ENCODE measurements at places on chromosomes 5 and 9.

GRCh38 chr9:129958796-129959195 is 84.2 kb downstream of the FNBP1 start:
- DNase-seq = no peak

DNA sequence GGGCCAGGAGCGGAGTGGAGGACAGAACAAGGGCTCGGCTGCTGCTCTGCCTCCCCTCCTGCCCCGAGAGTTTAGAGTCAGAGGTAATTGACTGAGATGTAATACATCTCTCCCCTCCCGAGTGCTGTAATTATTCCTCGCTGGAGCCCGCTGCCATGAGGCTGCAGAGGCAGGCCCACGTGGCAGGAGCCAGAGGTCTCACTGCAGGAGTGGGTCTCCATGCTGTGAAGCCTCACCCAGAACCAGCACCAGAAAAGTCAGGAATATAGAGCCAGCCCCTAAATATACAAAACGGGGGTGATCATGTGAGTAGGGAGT is 2.5 kb downstream of the FAM163B start:
- DNase-seq = no peak

GRCh38 chr9:78928625-78929405 is 631.9 kb downstream of the PSAT1 start:
- no peak for DNase-seq

- DNase-seq = no peak
These were observed 8.8 kb downstream of the DMRT2 start for GRCh38 chr9:1058826-1059487.

DNA sequence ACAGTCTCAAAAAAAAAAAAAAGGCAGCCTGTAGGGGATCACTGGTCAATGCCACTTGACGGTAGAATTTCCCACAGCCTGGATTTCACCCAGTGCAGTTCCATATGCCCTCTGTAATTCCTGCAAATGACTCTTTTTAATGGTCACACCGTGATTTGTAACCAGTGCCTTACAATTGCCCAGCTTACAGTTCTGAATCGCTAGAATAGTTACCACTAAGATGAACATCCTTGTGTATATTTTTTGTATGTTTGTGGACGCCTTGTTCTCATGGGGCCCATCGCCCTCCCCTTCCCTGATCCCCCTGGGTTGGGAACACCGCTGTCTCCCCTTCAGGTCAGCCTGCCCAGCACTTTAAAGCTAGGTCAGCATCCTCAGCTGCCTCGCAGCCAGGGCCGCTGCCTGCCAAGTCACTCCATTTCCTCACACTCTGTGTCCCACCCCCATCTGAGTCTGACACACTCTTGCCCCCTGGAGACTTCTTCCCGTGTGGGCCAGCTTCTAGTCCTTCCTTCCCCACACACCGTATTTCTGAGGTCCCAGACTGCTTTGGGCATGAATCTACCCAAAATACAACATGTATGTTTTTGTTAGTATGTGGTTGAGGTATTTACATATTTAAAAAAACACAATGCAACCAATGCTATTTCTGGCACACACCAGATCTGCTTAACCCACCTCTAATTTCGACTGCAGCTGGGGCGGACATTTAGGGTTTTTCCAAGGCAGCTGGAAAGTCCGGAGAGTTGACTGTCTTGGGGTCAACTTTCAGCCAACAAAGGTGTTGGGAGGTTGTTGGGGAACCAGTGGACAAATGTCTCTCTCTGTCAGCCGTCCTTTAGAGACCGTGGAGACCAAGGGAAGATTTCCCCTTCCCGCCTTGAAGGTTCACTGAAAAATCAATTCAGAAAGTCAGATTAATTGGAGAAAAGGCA is 120.5 kb upstream of the NEK6 start:
- no peak for DNase-seq

DNA sequence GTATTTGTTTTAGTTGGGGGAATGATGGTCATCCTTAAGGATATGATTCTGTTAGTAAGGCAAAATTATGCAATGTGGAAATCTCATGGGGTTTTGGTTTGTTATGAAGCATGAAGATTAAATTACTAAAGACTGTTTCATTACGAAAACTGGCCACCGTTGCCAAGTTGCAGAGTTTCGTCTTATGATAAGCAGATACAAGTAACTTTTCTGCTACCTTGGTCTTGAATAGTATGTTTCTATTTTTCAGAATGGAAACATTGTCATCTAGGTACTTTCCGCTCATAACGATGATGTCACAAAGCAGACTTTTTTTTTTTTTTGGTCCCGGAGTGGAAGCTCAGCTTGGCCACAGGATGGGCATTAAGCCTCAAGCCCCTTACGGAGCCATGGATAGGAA is 4.2 kb downstream of the CCNI2 start:
- no peak for DNase-seq

DNA sequence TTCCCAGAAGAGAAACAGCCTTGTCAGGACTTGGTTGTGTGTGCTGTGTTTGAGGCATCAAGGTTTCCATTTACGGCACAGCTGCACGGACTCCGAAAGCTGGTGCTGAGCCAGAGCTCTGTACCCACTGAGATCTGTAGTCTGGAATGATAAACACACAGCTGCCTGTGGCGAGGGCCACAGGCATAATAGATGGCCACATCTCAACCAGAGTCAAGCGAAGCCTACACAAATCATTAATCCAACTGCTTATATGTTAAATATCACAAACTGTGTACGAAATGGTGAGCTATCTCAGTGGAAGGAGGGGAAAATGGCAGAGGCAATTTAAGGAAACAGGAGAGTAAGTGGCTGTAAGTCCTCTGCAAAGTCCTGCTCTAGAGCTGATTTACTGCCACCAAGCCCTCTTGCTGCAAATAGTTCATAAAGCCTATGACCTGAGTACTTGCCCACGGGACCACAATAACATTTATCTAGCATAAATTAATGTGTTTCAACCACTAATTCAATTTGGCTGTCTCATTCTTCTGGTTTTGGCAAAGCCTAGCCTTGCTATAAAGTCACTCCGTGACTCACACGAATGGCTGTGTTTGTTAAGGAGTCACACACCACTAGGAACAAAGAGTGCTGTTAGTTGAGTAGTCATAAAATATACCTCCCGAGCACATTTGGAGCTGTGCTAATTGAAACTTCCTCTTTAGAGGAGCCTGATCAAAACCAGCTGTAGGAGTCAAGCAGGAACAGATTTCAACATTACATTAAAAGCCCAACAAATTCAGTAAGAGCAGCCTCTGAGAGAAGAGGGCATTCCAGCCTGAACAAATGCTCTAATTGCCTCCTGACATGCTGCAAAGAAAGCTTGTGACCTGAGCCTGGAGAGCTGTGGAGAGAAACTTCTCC is 738.6 kb upstream of the ZNF608 start:
- DNase-seq = no peak

DNA sequence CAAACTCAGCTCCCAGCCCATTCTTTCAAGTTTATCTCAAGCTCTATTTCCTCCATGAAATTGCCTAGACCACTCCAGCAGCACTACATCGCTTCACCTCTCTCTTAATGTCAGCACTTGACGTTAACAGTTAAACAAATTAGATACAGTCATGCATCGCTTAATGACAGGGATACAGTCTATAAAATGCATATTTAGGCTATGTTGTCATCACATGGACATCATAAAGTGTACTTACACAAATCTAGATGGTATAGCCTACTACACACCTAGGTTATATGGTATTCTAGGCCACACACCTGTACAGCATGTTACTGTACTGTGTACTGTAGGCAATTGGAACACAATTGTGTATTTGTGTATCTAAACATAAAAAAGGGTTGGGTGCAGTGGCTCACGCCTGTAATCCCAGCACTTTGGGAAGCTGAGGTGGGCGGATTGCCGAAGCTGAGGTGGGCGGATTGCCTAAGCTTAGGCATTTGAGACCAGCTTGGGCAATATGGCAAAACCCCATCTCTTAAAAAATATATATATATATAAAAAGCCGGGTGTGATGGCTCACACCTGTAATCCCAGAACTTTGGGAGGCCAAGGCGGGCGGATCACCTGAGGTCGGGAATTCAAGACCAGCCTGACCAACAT is 13.4 kb upstream of the PCSK5 start:
- no peak for DNase-seq

DNA sequence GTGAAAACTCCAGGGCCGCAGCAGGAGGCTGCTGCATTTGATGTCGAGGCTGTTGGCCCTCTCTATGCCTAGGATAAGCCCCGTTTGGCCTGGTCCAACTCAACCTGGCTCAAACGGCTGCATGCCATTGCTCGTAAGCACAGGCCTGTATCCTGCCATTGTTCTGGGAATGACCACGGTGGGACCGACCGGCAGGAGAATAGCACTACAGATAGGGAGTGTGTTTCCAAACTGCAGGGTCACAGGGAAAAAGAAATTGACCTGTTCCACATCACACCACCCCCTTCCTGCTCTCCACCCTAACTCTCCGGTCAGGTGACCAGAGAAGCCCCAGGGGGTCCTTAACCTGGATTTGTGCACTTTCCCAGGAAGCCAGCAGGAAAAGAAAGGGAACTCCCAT is 278.7 kb upstream of the KLF4 start:
- no peak for DNase-seq

DNA sequence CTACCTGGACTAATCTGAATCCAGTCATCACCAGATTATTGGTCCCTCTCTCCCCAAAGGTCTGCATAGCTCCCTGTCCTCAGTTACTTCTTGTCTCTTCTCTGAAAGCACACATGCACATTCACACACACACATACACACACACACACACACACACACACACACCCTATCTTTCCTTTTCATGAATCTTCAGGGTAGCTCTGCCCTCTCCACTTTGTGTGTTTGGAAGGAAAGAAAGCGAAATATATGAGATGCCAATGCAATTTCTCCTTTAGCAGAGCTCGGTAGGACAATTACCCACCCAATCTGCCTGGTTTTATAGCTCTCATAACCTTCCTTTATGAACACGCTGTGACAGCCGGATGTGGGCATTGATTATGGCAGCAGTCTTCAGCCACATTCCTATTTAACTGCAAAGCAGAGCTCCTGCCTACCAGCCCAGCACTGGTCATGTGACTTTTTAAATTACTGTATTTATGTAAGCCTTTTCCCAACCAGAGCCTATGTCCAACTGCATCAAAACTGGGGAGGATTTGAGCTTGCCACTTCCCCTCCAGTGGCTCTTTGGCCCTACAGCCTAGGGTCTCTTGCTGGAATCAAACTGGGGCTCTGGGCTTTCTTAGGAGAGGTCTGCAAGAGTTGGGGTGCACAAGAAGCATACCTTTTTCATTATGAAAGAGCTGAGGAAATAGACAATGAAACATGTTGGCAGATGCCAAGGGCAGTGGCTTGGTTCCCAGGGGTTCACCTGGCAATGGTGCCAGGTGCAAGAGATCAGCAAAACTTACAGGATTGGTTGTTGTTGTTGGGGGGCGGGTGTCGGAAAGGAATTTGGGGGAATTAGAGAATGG is 20.8 kb upstream of the MATR3 start:
- DNase-seq = no peak

DNA sequence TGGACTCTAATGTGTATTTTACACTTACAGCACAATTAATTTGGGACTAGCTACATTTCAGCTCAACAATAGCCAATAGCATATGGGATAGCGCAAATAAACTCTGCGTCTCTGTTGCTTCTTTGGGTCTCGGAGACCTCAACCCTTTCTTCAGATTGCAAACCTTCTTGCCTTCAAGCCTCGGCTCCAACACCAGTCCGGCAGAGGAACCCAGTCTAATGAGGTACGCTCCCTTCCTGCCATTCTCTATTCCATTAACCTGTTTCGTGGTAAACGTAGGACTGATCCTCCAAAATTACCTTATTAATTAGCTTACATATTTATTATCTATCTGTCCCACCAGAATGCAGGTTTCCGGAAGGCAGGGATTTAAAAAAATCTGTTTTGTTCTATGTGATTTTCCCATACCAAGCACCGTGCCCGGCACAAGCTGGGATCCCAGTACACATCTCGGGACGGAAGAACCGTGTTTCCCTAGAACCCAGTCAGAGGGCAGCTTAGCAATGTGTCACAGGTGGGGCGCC is 525 bp upstream of the DAPK1 start:
- DNase-seq = no peak

- DNase-seq = no peak
These were observed 235.7 kb downstream of the NSG2 start for GRCh38 chr5:174281089-174281760.

DNA sequence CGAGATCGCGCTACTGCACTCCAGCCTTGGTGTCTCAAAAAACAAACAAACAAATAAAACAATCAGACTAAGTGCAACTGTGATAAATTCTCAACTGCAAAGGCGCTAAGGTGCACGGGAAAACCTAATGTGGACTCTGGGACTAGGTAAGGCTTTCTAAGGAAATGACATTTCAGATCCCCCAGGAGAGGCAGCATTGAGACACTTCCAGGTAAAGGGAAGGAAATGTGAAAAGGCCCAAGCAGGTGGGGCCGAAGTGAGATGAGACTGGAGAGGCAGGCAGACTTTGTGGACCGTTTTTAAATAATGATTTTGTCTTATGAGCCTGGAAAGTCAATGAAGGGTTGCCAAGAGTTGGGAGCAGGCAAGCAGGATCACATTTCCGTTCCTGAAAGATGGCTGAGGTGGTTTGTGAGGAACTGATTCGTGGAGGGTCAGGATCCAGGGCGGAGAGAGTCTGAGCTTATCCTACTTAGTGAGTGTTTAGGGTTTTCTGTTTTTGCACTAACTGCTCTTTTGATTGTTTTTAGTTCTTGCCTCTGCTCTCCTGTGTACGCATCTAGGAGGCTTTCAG is 2.0 kb upstream of the APBA1 start:
- no peak for DNase-seq

GRCh38 chr9:131986576-131986975 is 93.1 kb downstream of the MED27 start:
- DNase-seq = no peak

GRCh38 chr9:124216474-124217176 is 41.1 kb upstream of the NEK6 start:
- DNase-seq = no peak

- DNase-seq = no peak
These were observed 22.0 kb upstream of the SCGB3A1 start for GRCh38 chr5:180613188-180613813.

DNA sequence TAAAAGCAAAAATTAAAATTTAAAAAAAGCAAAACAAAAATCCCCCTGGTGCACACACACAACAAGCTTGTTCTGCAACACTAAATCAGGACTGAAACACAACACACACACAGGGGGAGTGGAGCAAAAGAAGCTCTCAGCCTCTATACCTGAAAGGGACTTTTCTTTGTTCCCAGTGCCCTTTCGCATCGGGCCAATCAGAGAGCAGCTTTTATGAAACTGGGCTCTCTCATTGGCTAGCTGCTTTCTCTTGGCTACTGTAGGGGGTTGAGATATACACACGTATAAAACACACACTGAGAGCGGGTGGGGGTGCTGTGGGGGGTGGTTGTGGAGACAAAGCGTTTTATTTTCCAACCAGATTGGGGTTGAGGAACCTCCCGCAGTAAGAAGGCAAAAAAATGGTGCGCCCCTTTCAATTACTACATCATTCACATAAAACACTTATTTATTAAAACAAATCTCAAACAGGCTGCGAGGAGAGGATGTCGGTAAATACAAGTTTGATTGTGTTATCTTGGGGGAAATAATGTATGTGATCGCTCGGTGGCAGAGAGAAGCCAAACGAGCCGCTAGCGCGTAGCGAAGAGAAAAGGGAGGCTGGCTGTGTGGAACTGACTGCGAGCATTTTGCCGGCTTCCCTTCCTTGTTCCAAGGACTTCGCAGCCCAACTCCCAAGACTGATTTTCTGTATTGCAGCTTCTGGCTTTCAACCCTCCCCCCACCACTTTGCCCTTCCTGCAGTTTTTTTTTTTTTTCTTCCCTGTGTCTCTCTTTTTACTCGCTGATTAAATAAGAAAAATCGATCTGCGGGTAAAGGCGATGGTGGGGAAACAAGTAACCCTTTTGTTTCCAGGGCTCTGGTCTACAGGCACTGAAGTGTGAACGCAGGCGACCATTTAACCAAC is 2.5 kb upstream of the ZNF608 start:
- no peak for DNase-seq

All from central memory CD8-positive, alpha-beta T cell (primary cell).